ENCODE measurements at places on chromosomes 1 and 21. TPM values are rescaled to one million over a fixed set of nuclear protein-coding genes. Genes with fewer than 3 reads are reported as not detected.

The NCSTN gene
- 60.2 TPM for total RNA-seq

The C1orf87 gene
- total RNA-seq = not detected

The ZSWIM5 gene
- under 0.01 TPM for total RNA-seq

The MASP2 gene
- not detected for total RNA-seq

The SELENBP1 gene
- 21.1 TPM for total RNA-seq

The FAM110D gene
- not detected for total RNA-seq

The PLCH2 gene
- 0.28 TPM for total RNA-seq

The REG4 gene
- total RNA-seq = not detected
